Foreskin keratinocyte (primary cell): ENCODE measurements at places on chromosomes 7 and 10. TPM values are rescaled to one million over a fixed set of nuclear protein-coding genes. Genes with fewer than 3 reads are reported as not detected.

The SEMA3E gene
- total RNA-seq: 0.42 and 0.44 TPM in 2 replicates

DNA sequence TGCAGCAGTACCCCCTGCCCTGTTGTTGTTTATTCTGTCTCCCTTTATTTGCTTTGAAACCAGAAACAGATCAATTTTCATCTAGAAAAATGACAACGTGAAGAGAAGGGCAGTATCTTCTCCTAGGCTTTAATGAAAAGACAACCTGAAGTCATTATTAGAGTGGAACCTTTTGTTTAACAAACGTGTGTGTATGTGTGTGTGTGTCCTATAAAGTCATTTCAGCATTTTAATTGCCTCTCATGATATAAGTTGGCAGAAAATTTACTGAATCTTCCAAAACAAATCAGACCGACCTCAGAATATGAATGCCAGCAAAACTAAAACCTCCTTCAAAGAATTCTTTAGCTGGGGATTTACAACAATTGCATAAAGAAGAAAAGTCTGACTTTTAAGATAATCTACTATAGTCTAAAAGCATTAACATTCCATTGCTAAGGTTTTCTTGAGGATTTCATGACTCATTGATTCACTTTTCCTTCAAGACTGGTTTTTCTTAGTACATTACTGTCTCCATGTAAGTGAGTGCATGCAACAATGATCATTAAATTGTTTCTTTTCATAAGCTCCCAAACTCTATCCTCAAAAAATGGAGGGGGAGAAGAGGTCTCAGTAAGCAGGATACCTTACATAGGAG, 3.2 kb downstream of the GLI3 start:
- peak; percentile 66 for DNase-seq

DNA sequence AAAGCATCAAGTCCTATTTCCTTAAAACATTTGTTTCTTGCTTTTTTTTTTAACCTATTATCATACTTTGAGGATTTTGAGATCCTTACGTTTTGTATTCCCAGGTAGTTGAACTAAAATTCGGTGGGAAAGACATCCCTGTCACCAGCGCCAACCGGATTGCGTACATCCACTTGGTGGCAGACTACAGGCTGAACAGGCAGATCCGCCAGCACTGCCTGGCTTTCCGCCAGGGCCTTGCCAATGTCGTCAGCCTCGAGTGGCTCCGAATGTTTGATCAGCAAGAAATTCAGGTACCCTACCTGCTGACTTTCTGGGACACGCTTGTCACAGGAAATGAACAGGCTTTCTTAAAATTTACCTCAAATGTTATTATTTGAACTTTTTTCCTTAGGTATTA, 83.0 kb upstream of the DNAJB6 start:
- DNase-seq: no peak

DNA sequence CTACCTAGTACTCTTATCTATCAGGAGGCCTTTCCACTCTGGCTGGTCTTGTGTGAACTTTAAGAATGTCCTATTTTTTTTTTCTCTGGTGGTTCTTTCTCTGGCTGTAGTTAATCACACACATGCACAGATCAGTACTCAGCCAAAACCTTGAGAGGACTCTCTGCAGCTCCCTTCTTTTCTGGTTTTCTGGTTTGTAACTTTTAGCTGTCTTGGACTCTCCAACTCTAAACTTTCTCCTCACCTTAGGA, 54.9 kb upstream of the HELLS start:
- no peak for DNase-seq

The CFTR gene
- total RNA-seq: not detected in 2 replicates
